ENCODE measurements at places on chromosomes 3 and 15. TPM values are rescaled to one million over a fixed set of nuclear protein-coding genes. Genes with fewer than 3 reads are reported as not detected.

The WDR93 gene
- total RNA-seq: 0.28 TPM

The CLRN1 gene
- total RNA-seq: not detected

The REC114 gene
- not detected for total RNA-seq

The RARRES1 gene
- total RNA-seq: 7.3 TPM

The GASK1A gene
- not detected for total RNA-seq

The SNX22 gene
- total RNA-seq: 0.96 TPM

The SLC9C1 gene
- not detected for total RNA-seq

The ARRDC4 gene
- 0.17 TPM for total RNA-seq

The C3orf22 gene
- not detected for total RNA-seq

The ENTPD3 gene
- total RNA-seq: not detected

The ABCF3 gene
- total RNA-seq: 34.4 TPM

The IGDCC3 gene
- 0.09 TPM for total RNA-seq

The RASL12 gene
- total RNA-seq: 0.09 TPM

The PLA2G4E gene
- not detected for total RNA-seq

The SETMAR gene
- 8.3 TPM for total RNA-seq

The TOP2B gene
- 90.0 TPM for total RNA-seq

The OIP5 gene
- total RNA-seq: 13.6 TPM

The ANKRD63 gene
- 0.19 TPM for total RNA-seq

The LIPH gene
- 8.1 TPM for total RNA-seq
